ENCODE measurements at places on chromosomes 2 and 18. TPM values are rescaled to one million over a fixed set of nuclear protein-coding genes. Genes with fewer than 3 reads are reported as not detected.
A peak's percentile ranks its signal among the peaks of the same experiment; 100 is the strongest.

Gene TUBA3D
- not detected for total RNA-seq

Gene TP53I3
- total RNA-seq, result 44.4 TPM

Gene ERFE
- 1.0 TPM for total RNA-seq

Gene MPPE1
- total RNA-seq, result 58.6 TPM

Gene EN1
- not detected for total RNA-seq

Gene GCG
- total RNA-seq, result not detected

Gene ICA1L
- 4.9 TPM for total RNA-seq

Gene NOSTRIN
- not detected for total RNA-seq

- peak overlapping the region; percentile 81 for H3K27ac ChIP-seq
- DNase-seq, result no peak
- H3K36me3 ChIP-seq, result no peaks in the 10 kb centered on the region
- no peak overlapping the region for H3K4me3 ChIP-seq
Measured at GRCh38 chr2:200172521-200172920, 134.0 kb upstream of the SPATS2L start.

GRCh38 chr2:74379851-74380789 is at the start of gene DCTN1:
DCTN1 (minus strand) TSS chr2:74380311; CDS start chr2:74380037, 274 bp downstream.
- DNase-seq, result no peak
- H3K27ac ChIP-seq, result peak within 1 kb of the TSS; percentile 64
- peaks cover 23% of the 10 kb centered on the region for H3K4me1 ChIP-seq
- no peaks in the 10 kb centered on the region for H3K27me3 ChIP-seq

- no peak overlapping the region for H3K4me3 ChIP-seq
- no peak overlapping the region for H3K27ac ChIP-seq
- no peak for DNase-seq
Measured at GRCh38 chr2:34419856-34420255, 820.8 kb upstream of the FAM98A start.

- H3K4me1 ChIP-seq, result no peaks in the 10 kb centered on the region
- no peak overlapping the region for H3K4me3 ChIP-seq
- no peaks in the 10 kb centered on the region for H3K27me3 ChIP-seq
- no peak for DNase-seq
- H3K36me3 ChIP-seq, result no peaks in the 10 kb centered on the region
Measured at GRCh38 chr2:126344493-126344892, 311.5 kb upstream of the GYPC start.

- no peaks in the 10 kb centered on the region for H3K27me3 ChIP-seq
- H3K36me3 ChIP-seq, result peaks cover 69% of the 10 kb centered on the region
- no peak overlapping the region for H3K27ac ChIP-seq
- DNase-seq, result no peak
Measured at GRCh38 chr2:201712726-201713125, 14.3 kb upstream of the MPP4 start.

DNA sequence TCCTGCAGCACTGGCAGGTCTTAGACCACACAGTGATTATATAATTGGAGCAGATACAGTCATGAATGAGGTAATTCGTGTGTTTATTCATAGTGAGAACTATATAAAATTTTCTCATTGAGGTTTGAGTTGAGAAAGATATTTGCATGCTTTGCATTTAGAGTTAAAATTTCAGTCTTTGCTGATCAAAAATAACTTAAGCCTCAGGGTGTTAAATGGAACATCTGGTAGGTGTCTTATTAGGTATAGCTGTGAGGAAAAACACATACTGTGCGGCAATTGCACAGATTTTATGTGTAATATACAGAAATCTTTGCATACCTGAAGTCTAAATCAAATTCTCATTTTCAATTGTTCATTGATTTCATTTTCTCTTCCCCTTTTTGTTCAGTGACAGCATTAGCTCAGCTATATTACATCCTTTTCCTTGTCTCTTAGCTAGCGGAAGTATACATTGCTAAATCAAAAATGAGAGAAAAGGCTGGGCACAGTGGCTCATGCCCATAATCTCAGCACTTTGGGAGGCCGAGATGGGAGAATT is 21.2 kb downstream of the GORASP2 start:
- no peak overlapping the region for H3K4me3 ChIP-seq
- no peak overlapping the region for H3K27ac ChIP-seq
- H3K36me3 ChIP-seq, result peaks cover 56% of the 10 kb centered on the region
- no peaks in the 10 kb centered on the region for H3K27me3 ChIP-seq
- no peak for DNase-seq

GRCh38 chr18:34707670-34708069 is 2.4 kb upstream of the DTNA start:
- H3K4me3 ChIP-seq, result no peak overlapping the region
- no peak for DNase-seq
- H3K27me3 ChIP-seq, result no peaks in the 10 kb centered on the region
- H3K27ac ChIP-seq, result peak overlapping the region; percentile 83
- peaks cover 48% of the 10 kb centered on the region for H3K4me1 ChIP-seq
- H3K36me3 ChIP-seq, result no peaks in the 10 kb centered on the region

DNA sequence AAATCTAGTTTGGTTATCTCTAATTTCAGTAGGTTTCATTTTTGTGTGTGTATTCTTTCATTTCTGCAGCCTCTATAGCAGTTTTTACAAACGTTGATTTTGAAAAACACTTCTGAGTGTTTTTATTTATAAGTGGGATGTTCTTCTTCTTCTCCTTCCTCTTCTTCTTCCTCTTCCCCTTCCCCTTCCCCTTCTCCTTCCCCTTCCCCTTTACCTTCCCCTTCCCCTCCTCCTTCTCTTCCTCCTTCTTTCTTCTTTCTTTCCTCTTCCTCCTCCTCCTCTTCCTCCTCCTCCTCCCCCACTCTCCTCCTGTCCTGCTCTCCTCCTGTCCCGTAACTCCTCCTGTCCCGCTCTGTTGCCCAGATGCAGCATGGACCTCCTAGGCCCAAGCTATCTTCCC is 4.2 kb downstream of the UGGT1 start:
- H3K36me3 ChIP-seq, result peaks cover 2% of the 10 kb centered on the region
- H3K4me1 ChIP-seq, result peaks cover 19% of the 10 kb centered on the region
- H3K4me3 ChIP-seq, result no peak overlapping the region
- H3K27ac ChIP-seq, result no peak overlapping the region
- no peaks in the 10 kb centered on the region for H3K27me3 ChIP-seq
- no peak for DNase-seq

- no peaks in the 10 kb centered on the region for H3K36me3 ChIP-seq
- no peaks in the 10 kb centered on the region for H3K27me3 ChIP-seq
- no peak overlapping the region for H3K27ac ChIP-seq
Measured at GRCh38 chr2:158907926-158908456, 60.4 kb upstream of the TANC1 start.

DNA sequence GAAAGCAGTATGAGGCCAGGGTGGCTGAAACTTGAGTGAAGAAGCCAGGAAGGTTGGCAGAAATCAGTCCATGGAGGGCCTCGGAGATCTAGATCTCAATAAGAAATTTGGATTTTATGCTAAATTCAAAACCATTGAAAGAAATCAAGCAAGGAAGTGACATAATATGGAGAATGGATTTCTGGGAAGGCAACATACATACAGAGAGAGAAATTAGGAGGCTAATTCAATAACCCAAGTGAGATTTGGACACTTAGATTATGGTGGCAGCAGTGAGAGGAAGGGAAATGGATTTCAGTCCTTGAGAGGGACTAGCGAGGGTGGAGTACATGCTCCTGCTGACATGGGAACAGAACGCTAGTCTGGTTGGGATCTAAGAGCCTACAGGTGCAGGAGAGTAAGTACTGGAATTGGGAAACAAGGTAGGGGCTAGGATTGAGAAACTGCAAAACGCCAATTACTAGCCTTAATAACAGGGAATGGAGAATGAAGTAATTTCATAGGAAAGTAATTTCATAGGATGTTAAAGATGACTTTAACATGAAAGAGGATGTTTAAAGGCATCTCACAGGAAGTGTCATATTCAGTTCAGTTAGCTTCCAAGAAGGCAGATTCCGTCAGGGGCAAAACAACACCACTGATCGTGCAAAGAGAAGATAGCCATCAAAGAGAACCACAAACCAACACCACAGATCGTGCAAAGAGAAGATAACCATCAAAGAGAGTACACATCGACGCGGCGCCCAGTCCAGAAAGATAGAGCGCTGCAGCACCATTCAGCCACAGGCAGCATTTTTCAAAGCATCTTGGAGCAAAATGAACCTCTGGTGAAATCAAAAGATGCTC is 27.2 kb downstream of the CDKL4 start:
- H3K27ac ChIP-seq, result no peak overlapping the region
- no peaks in the 10 kb centered on the region for H3K36me3 ChIP-seq
- H3K27me3 ChIP-seq, result no peaks in the 10 kb centered on the region

GRCh38 chr2:147554521-147555107 is 290.2 kb upstream of the ACVR2A start:
- no peaks in the 10 kb centered on the region for H3K36me3 ChIP-seq
- H3K4me3 ChIP-seq, result no peak overlapping the region
- H3K4me1 ChIP-seq, result no peaks in the 10 kb centered on the region
- no peak overlapping the region for H3K27ac ChIP-seq

DNA sequence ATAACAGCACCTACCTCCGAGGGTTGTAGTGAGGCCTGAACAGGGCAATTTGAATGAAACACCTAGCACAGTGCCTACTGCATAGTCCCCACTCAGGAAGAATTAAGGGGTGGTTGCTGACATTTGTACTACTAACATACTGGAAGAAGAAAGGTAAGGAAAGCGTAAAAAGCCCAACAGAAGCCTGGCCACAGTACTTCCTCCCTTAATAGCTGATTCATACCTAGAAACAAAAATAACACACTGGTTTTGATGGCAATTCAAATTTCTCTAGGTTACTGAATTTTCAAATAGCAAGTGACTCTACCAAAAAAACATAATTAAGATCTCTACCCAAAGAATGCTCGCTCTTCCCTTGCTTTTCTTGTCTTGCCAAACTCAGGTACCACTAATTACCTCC is 16.2 kb downstream of the SUCLG1 start:
- H3K4me1 ChIP-seq, result no peaks in the 10 kb centered on the region
- H3K4me3 ChIP-seq, result no peak overlapping the region
- no peaks in the 10 kb centered on the region for H3K27me3 ChIP-seq
- H3K27ac ChIP-seq, result no peak overlapping the region
- H3K36me3 ChIP-seq, result peaks cover 60% of the 10 kb centered on the region
- DNase-seq, result no peak

DNA sequence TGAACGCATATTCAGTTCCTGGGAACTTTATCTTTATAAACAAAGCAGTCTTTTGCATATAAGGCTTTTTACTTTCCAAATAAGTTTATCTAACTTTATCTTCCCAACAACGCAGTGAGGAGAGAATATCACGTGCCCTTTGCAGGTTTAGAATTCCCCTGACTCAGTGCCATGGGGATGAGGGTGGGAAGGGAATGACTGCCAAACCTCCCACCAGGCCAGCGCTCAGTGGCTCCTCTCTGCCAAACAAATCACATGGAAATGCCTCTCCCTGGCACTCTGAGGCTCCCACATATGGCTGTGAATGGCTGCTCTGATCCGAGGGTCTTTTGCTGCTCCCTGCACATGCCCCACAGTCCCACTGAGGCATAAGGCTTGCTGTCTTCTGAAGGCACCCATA is 158.3 kb downstream of the DNAH6 start:
- H3K4me1 ChIP-seq, result no peaks in the 10 kb centered on the region
- H3K27ac ChIP-seq, result no peak overlapping the region
- H3K27me3 ChIP-seq, result peaks cover 5% of the 10 kb centered on the region
- DNase-seq, result no peak

DNA sequence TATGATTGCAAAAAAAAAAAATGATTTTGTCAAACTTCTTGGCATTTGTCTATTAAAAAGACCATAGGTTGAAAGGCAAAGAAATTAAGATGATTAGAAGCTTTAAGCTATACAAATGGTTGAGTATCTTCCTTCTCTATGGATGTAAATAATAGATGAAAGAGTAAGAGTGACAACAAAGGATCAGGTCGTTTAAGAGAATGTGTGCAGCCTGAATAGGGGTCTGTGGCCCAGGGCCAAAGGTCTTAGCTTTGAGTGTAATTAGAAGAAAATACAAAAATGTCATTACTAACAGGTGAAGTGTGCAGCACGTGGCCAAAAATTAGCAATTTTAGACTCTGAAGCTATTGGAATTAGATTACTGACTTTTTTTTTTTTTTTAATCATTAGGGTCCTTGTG is 122.4 kb downstream of the GREB1L start:
- H3K36me3 ChIP-seq, result no peaks in the 10 kb centered on the region
- peaks cover 10% of the 10 kb centered on the region for H3K27me3 ChIP-seq
- H3K4me1 ChIP-seq, result peaks cover 18% of the 10 kb centered on the region
- no peak for DNase-seq
- H3K4me3 ChIP-seq, result no peak overlapping the region

DNA sequence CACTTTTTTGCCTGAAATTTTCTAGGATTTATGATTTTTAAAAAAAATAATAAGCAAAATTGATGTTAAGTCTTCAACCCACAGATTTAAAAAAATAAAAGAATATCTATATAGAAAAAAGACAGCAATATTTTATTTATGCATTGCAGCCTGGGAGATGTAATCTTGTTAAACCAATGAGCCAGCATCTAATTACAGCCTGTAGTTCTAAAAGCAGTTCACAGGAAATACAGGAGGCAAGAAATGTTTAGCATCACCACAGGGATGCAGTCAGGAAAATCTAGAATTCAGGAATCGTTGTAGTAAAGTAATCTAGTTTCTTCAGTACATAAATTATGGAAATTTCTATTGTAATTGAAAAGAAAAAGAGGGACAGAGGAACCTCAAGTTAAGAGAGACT is 17.2 kb downstream of the UGGT1 start:
- H3K36me3 ChIP-seq, result peaks cover 18% of the 10 kb centered on the region
- H3K4me1 ChIP-seq, result no peaks in the 10 kb centered on the region

GRCh38 chr2:47257946-47258348 is 102.8 kb upstream of the STPG4 start:
- H3K27ac ChIP-seq, result no peak overlapping the region
- H3K4me3 ChIP-seq, result no peak overlapping the region
- H3K4me1 ChIP-seq, result peaks cover 2% of the 10 kb centered on the region
- no peak for DNase-seq
- H3K27me3 ChIP-seq, result no peaks in the 10 kb centered on the region

DNA sequence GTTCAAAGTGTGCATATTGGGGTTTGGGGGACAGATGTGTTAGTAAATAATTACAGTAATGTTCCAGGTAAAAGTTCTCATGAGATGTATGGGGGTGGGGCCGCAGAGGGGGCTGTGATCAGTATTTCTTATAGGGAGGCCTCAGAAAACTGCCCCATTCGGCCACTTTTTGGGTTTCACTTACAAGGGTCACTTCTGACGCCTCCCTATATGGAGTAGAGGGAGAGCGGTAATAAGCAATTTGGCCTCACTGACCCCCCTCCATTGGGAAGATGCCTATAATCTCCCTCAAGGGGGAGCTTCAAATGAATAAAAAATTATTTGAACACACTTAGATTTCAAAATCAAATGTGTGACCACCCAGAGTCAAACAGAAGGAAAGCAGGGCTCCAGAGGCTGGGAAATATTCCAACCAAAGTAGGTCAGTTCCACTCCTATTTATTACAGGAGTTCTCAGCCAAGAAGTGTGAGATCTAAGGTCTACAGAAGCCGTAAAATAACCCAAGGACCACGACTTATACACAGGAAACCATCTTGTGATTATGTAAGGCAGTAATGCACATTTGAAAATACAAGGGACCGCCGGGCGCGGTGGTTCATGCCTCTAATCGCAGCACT is 2.7 kb downstream of the SCTR start:
- no peak overlapping the region for H3K27ac ChIP-seq
- DNase-seq, result peak; percentile 59
- H3K4me3 ChIP-seq, result no peak overlapping the region

GRCh38 chr18:77124452-77124922 is 8.1 kb downstream of the MBP start:
- peaks cover 47% of the 10 kb centered on the region for H3K4me1 ChIP-seq
- no peak overlapping the region for H3K4me3 ChIP-seq
- DNase-seq, result no peak
- no peaks in the 10 kb centered on the region for H3K27me3 ChIP-seq
- H3K36me3 ChIP-seq, result peaks cover 7% of the 10 kb centered on the region

Measured in osteocyte (in vitro differentiated cells).